Type B pancreatic cell (in vitro differentiated cells): ENCODE measurements at places on chromosomes 1 and 21. TPM values are rescaled to one million over a fixed set of nuclear protein-coding genes. Genes with fewer than 3 reads are reported as not detected.

Gene BMP8A
- 0.52 and 1.1 TPM in 2 replicates for total RNA-seq

Gene VHLL
- total RNA-seq = 0.48 TPM in 1 of 2 replicates, not detected in the other

Gene HSPA6
- total RNA-seq = 0.77 and 1.0 TPM in 2 replicates

Gene WDR64
- not detected in 2 replicates for total RNA-seq

Gene TAF12
- total RNA-seq = 16.2 and 20.8 TPM in 2 replicates

Gene DNAJC28
- 2.3 and 3.0 TPM in 2 replicates for total RNA-seq

Gene ERG
- total RNA-seq = 6.8 TPM in 1 of 2 replicates, not detected in the other

Gene YOD1
- total RNA-seq = 12.3 and 15.0 TPM in 2 replicates

Gene OR2L13
- not detected in 2 replicates for total RNA-seq

Gene TRPM2
- total RNA-seq = 0.05 and 0.07 TPM in 2 replicates

Gene NUP210L
- total RNA-seq = 0.07 TPM in 1 of 2 replicates, not detected in the other

Gene PATJ
- total RNA-seq = 39.4 and 83.1 TPM in 2 replicates
